HT-29 (cell line): ENCODE measurements at places on chromosomes 16 and 17. TPM values are rescaled to one million over a fixed set of nuclear protein-coding genes. Genes with fewer than 3 reads are reported as not detected.

GRCh38 chr16:29901607-29901945, 1.3 kb downstream of the ASPHD1 start:
- no peak for DNase-seq

DNA sequence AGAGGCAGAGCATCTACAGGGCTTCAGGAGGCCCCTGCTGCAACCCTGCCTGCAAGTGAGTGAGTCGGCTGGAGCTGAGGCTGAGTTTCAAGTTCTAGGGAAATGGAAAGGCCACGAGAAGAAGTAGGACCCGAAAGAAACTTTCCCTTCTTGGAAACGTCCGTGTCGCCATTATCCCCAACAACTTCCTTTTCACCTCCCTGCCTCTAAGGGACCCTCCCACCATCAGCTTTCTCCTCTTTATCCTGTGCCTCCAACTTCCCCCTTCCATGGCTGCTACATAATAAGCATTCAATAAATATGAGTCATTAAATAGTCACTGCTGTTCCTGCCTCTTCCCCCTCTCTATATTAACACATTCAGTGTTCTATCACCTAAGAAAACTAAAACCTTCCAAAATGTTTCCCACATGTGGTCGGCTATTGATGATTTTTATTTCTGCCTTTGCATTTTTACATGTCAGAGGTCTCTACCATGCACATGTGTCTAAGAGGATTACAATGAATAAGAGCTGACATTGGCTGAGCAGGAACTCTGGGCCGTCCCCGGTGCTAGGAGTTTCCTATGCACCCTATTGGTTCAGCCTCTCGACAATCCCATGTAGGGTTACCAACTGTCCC, 115.9 kb upstream of the TNRC6C start:
- DNase-seq = no peak

DNA sequence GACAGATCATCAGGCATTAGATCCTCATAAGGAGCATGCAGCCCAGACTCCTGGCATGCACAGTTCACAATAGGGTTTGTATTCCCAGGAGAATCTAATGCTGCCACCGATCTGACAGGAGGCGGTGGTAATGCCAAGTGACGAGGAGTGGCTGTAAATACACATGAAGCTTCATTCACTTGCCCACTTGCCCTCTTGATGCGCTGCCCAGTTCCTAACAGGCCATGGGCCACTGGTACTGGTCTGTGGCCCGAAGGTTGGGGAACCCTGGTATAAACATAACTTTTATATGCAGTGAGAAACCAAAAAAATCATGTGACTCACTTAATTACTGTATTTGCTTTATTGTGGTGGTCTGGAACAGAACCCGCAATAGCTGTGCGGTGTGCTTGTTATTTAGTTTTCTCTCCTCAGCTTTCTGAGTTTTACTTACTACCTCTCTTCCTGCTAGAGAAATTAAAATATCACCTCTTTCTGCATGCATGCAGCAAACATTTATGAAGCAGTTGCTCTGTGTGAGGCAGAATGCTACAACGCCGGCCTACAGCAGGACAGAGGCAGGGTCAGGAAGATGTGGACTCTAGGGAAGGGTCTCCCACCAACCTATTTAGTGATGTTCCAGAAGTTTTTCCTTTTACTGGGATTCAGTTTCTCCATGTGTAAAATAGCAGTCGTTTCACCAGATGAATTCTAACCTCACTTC, 151.3 kb downstream of the MAF start:
- no peak for DNase-seq

DNA sequence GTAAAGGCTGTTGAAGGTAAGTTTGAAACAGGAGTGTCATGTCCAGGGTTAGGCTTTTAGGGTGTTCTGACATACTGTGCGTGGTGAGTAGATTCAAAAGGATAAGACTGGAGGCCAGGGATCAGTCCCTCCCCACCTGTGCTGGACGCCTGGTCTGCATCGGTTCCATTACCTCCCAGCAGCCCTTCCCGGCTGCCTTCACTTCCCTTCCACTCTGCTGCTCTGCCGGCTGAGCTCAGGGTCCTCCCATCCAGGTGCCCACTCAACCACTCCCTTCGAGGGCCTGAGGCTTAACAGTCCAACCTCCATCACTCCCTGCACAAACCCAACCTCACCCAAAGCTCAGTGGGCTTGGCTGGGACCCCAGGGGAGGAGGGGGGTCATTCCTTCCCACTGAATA, 4.1 kb upstream of the SLC5A10 start:
- no peak for DNase-seq

- no peak for DNase-seq
Measured at GRCh38 chr17:50163843-50164696, 1.7 kb upstream of the SGCA start.

DNA sequence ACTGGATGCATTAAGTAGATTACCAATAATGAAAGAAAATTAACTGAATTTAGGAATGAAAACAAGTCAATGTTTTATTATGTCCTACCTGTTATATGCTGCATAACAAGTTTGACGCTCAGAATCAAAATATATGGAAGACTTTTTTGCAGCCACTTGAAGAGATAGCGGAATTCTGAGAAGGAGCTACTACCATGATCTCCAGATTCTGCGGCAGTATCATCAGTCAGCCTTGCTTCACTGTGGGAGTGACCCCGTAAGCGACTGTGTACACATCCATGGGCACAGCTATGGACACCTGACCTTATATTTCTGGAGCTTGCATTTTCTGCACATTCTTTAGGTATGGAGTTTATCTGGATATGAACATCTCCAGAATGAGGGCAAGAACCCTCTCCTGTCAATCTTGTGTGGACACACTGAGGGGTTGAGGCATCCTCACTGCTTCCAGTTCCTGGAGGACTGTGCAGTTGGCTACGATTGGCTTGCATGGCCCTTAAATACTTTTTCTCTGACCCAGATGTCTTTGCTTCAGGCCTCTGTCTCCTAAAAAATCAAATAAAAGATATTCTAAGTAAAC, 1.7 kb downstream of the RNFT1 start:
- DNase-seq = no peak

DNA sequence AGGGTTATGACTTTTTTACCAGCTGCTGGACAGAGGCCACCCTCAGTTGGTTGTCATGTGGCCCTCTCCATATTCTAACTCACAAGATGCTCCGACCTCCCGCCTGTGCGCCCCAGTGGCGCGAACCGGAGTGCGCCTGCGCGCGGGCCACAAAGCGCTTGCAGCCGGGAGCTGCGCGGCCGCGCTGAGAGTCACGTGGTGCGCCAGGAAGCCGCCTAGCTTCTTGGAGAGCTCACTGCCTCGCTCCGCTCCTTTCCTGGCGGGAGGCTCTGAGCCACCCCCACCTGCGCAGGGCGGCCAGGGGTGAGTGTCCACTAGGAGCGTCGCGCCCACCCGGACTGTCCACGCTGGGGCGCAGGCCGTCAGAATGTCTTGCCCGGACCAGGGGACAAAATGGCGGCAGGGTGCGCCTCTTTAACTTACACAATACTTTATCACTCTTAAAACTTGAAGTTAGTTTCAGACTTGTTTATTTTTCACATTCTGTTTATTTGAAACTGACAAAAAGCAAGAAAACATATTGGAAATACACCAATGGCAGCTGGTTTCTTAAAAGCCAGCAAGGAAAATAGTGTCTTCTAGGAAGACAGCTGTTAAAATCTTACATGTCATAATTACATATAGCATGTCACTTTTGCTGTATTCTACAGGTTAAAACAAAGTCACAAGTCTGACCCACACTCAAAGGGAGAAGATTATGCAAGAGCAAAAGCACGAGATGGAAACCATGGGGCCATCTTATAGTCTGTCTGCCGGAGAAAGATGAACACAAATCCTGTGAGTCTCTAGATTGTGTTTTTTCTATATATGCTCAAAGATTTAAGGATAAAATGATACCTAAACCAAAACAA, 357.9 kb downstream of the CNTNAP4 start:
- no peak for DNase-seq

DNA sequence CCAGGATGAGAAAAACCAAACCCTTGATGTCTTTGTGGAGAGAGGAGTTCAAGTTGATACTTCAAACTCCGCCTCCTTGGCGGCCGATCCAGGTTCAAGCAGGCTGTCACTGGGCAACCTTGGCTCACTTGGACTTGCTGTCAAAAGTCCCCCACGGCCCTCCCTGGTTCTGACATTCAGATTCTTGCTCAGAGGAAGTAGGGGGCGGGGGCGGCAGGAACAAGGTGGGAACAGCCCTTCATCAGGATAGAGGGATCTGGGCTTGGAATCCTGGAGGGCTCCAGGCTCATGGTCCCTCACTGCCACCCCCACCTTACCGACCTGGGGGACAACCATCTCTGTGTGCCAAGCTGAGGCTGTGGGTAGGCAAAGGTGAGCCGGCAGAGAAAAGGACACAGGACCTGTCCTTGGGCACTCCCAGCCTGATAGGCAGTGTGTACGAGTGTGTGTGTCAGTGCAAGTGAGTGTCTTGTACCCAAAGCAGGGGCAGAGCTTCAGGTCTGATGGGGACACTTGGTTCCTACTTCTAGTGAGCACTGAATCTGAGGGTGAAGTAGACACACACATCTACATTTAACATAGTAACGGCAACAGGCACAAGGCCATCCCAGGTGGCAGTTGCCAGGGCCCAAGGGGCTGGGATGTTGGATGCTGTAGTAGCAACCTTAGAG, 6.6 kb upstream of the TSPOAP1 start:
- no peak for DNase-seq

DNA sequence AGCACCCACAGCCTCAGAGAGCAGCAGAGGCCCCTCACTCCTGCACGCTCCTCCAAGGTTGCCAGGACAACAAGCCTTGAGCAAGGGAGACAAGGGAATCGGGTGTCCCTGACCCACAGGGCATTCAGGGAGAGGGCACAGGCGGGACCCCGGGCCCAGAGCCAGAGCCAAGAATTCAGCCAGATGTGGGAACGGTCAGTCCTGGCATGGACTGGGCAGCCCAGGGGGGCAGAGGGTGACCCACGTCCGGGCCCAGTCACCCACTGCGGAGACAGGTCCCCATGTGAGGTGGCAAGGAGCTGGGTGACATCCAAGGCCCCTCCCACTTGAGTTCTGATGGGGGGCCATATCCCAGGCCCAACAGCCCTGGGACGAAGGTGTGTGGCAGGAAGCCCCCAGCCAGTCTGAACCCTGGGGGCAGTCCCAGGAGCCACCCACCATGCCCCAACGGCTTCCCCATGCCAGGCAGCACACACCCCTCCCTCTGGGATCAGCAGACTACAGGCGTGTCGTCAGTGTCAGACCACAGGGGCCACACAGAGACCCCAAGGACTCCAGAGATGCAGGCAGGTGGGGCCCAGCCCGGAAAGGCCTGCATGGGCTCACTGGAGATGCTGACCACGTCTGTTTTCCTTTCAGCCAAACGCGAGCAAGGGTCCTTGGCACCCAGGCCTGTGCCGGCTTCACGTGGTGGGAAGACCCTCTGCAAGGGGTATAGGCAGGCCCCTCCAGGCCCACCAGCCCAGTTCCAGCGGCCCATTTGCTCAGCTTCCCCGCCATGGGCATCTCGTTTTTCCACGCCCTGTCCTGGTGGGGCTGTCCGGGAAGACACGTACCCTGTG, 23.0 kb downstream of the USP6 start:
- no peak for DNase-seq

- DNase-seq = no peak
Measured at GRCh38 chr16:23496821-23497542, 13.3 kb downstream of the GGA2 start.

DNA sequence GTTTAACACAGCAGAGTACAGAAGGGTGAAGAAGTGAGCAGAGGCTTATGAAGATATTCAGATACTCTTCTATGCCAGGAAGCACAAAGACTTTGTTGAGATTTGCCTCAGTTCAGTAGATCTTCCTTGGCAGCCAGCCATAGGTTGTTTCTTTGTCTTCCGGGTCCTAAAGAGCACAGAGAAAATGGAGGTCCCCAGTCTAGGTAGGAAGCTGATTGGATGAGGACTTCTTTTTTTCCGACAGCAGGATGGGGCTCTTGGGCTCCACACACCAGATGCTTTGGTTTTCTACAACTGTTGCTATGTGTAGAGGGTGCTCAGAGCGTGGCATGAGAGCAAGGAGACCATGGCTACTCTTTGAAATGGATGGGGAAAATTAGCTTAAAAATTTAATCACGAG, 8.3 kb upstream of the CDC6 start:
- no peak for DNase-seq

- DNase-seq = no peak
Measured at GRCh38 chr17:17767887-17768418, 68.8 kb downstream of the SREBF1 start.

The SSTR5 gene
- total RNA-seq = 1.6 and 5.1 TPM in 2 replicates

The C16orf78 gene
- not detected in 2 replicates for total RNA-seq

The FBXO39 gene
- total RNA-seq = not detected in 2 replicates

The MLKL gene
- 19.3 and 27.5 TPM in 2 replicates for total RNA-seq

The USP32 gene
- 19.9 and 24.6 TPM in 2 replicates for total RNA-seq

The MYLK3 gene
- 0.21 and 0.53 TPM in 2 replicates for total RNA-seq
